Fibroblast of lung (primary cell): ENCODE measurements at places on chromosomes 11 and 22. TPM values are rescaled to one million over a fixed set of nuclear protein-coding genes. Genes with fewer than 3 reads are reported as not detected.

PICK1 gene
- total RNA-seq = 5.9 and 7.8 TPM in 2 replicates

OR51E1 gene
- total RNA-seq = not detected in 2 replicates

OR51B4 gene
- 0.17 TPM in 1 of 2 replicates, not detected in the other for total RNA-seq

CTTN gene
- total RNA-seq = 378 and 428 TPM in 2 replicates

TMEM138 gene
- total RNA-seq = 20.0 and 30.2 TPM in 2 replicates

SAAL1 gene
- total RNA-seq = 17.7 and 20.0 TPM in 2 replicates

CASP5 gene
- total RNA-seq = 0.17 and 0.26 TPM in 2 replicates

MIOX gene
- under 0.01 and 0.17 TPM in 2 replicates for total RNA-seq

PSMC3 gene
- total RNA-seq = 107 and 155 TPM in 2 replicates

IL10RA gene
- total RNA-seq = 0.17 and 0.26 TPM in 2 replicates

ACAT1 gene
- total RNA-seq = 91.4 and 138 TPM in 2 replicates

RELA gene
- total RNA-seq = 13.9 and 15.7 TPM in 2 replicates

IGF2 gene
- total RNA-seq = under 0.01 and 0.17 TPM in 2 replicates

EHF gene
- total RNA-seq = not detected in 2 replicates

KCNK4 gene
- under 0.01 TPM in 1 of 2 replicates, not detected in the other for total RNA-seq

RNF26 gene
- total RNA-seq = 4.1 and 7.1 TPM in 2 replicates

VSIG2 gene
- not detected in 2 replicates for total RNA-seq

C11orf86 gene
- not detected in 2 replicates for total RNA-seq

OR51A4 gene
- total RNA-seq = not detected in 2 replicates

SRSF8 gene
- total RNA-seq = 15.7 and 16.3 TPM in 2 replicates

LARGE2 gene
- not detected in 2 replicates for total RNA-seq

KCNJ11 gene
- not detected in 2 replicates for total RNA-seq

SLC17A6 gene
- total RNA-seq = not detected in 2 replicates

ZP1 gene
- under 0.01 TPM in 1 of 2 replicates, not detected in the other for total RNA-seq

NOX4 gene
- 0.50 and 0.51 TPM in 2 replicates for total RNA-seq

ARFGAP2 gene
- 68.1 and 80.4 TPM in 2 replicates for total RNA-seq
